Panc1 (cell line): ENCODE measurements at places on chromosomes 5 and 9. TPM values are rescaled to one million over a fixed set of nuclear protein-coding genes. Genes with fewer than 3 reads are reported as not detected.

DNA sequence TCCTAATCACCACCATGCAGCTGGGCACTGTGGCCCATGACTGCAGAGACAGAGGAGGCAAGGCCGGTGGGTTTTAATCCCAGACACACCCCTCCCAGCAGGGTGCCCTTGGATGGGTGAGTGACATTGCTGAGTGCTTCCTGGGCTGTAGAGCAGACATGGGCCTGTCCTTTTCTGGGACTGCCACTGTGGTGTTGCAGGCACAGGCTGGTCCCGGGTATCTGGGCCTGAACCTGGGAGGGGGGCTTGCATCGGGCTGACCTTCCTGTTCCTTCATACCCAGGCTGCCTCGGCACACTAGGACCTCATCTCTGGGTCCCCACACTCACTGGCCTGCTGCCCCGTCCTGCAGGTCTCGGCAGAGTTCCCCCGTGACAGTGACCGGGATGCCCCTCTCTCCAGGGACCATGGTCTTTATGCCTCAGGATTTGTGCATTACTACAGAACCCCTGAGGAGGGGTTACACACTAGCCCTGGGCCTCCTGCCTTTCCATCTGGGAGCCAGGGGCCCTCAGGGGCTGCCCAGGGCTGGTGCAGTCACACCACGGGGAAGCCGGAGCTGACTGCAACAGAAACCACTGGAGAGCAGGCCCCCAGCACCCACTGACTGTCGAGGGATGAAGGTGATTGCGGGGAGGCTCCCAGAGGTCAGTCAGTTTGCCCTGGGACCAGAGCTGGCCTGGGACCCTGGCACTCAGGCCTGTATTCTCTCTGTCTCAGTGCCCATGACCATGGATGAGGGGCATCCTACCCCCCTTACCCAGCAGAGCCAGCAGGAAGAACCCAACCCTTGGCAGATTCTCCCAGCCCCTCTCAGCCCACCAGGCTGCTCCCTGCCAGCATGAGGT, 8.9 kb upstream of the SLC25A48 start:
- DNase-seq: no peak

- no peak for DNase-seq
These were observed 379.4 kb downstream of the SEMA5A start for GRCh38 chr5:9166202-9167112.

- no peak for DNase-seq
These were observed 110.9 kb upstream of the ADAMTSL1 start for GRCh38 chr9:18362901-18363685.

GRCh38 chr5:10981932-10982331, 220.9 kb upstream of the DAP start:
- no peak for DNase-seq

HAVCR2 gene
- total RNA-seq: not detected

PKD2L2 gene
- total RNA-seq: not detected

CMBL gene
- 43.2 TPM for total RNA-seq
